ENCODE measurements at places on chromosomes 11 and 22. TPM values are rescaled to one million over a fixed set of nuclear protein-coding genes. Genes with fewer than 3 reads are reported as not detected.
A peak's percentile ranks its signal among the peaks of the same experiment; 100 is the strongest.

- no peak overlapping the region for H3K27ac ChIP-seq
- no peaks in the 10 kb centered on the region for H3K27me3 ChIP-seq
- no peaks in the 10 kb centered on the region for H3K36me3 ChIP-seq
- H3K4me1 ChIP-seq: no peaks in the 10 kb centered on the region
- no peak overlapping the region for H3K4me3 ChIP-seq
These were observed 48.3 kb downstream of the RPUSD4 start for GRCh38 chr11:126163074-126163700.

DNA sequence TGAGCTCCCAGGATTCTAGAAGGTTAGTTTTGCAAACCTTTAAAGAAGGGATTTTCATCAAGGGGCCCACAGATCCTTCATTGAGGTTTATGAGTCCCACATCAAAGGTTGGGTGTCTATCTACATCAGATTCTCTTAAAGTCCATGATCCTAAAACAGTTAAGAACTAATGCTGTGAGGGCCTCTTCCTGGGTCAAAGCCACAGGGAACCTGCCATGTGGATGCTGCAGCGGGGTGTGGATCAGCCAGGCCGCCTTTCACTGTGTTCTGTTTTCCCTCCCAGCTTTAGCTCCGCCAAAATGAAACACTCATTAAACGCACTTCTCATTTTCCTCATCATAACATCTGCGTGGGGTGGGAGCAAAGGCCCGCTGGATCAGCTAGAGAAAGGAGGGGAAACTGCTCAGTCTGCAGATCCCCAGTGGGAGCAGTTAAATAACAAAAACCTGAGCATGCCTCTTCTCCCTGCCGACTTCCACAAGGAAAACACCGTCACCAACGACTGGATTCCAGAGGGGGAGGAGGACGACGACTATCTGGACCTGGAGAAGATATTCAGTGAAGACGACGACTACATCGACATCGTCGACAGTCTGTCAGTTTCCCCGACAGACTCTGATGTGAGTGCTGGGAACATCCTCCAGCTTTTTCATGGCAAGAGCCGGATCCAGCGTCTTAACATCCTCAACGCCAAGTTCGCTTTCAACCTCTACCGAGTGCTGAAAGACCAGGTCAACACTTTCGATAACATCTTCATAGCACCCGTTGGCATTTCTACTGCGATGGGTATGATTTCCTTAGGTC lies 5.3 kb downstream of the SERPIND1 start:
- no peak overlapping the region for H3K27ac ChIP-seq
- no peaks in the 10 kb centered on the region for H3K27me3 ChIP-seq
- DNase-seq: no peak
- H3K36me3 ChIP-seq: no peaks in the 10 kb centered on the region
- H3K4me1 ChIP-seq: no peaks in the 10 kb centered on the region
- H3K4me3 ChIP-seq: no peak overlapping the region

The RIMBP3C gene
- 0.07 TPM for total RNA-seq

DNA sequence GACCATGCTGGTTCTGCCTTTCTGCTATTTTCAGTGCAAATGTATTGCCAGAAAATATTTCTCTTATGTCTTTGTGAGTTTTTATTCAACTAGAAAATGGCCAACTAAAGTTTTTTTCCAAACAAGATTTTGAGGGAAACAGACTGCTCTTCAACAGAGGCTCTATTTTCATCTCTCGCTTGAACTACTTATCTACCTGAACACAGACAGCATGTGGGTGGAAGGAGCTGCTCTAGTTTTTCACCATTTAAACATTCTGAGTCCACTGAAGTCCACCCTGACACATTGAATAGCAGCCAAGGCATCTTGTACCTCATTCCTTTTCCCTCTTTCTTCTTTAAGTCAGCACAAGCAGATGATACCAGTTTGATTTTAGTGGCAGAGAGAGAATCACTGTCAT lies 9.8 kb upstream of the OR9I1 start:
- no peak for DNase-seq
- no peaks in the 10 kb centered on the region for H3K27me3 ChIP-seq
- no peaks in the 10 kb centered on the region for H3K36me3 ChIP-seq
- H3K27ac ChIP-seq: no peak overlapping the region

DNA sequence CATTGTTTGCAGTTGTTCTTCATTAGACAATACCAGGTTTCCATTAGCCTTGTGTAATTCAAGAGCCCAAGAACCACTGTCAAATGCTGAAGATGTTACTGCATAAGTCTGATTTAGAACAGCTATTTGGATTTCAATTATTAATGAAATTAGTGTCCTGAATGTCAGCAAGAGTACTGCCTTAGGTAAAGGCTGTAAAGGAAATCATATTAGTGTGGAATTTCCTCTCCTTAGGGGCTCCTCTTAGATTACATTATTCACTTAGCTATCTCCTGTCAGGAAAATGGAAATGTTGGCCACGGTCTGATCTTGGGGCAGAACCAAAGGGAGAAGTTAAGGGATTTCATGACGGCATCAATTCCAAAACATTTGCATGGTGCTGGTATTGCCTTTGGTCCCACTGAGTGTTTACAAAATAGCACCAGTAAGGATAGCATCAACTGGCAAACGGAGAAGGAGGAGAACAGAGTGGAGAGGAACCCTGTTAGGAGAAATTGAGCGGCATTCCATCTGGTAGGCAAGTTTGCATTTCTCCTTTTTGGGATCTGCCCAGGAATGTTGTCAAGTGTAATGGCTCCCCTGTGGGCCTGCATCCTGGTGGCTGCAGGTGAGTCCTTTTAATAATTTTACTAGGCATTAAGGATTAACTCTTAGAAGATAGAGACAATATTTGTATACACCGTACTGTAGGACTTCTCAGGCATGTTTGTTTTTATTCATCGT lies at the start of gene HTR3B:
TSS of gene HTR3B (plus strand) at position 418 of the 723 bp plus-strand sequence. CDS start at position 556, 138 bp downstream.
- no peak for DNase-seq
- no peak within 1 kb of the TSS for H3K27ac ChIP-seq
- H3K27me3 ChIP-seq: no peaks in the 10 kb centered on the region
- H3K36me3 ChIP-seq: no peaks in the 10 kb centered on the region

The GPR83 gene
- 0.13 TPM for total RNA-seq

DNA sequence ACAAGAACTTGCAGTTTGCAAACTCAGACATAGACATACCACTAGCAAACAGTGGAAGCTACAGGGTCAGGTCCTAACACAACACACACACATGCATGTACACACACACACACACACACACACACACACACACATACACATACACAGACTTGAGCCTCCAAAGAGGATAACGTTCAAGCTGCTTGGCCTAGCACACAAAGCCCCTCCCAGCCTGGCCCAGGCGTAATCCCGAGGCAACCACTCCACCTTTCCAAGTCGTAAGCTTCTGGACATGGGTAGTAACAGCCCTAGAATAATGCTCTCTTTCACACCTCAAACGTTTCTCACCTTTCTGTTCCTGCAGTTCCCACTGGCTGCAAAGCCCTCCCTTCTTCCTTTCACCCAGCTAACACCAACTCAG lies 88.6 kb downstream of the LARGE1 start:
- no peaks in the 10 kb centered on the region for H3K36me3 ChIP-seq
- no peak for DNase-seq
- no peak overlapping the region for H3K27ac ChIP-seq
- H3K27me3 ChIP-seq: no peaks in the 10 kb centered on the region

The MOGAT2 gene
- total RNA-seq: 211 TPM

- H3K4me1 ChIP-seq: no peaks in the 10 kb centered on the region
- no peaks in the 10 kb centered on the region for H3K27me3 ChIP-seq
- no peak overlapping the region for H3K27ac ChIP-seq
- no peaks in the 10 kb centered on the region for H3K36me3 ChIP-seq
These were observed 281.7 kb downstream of the LRRC4C start for GRCh38 chr11:41177791-41178190.

DNA sequence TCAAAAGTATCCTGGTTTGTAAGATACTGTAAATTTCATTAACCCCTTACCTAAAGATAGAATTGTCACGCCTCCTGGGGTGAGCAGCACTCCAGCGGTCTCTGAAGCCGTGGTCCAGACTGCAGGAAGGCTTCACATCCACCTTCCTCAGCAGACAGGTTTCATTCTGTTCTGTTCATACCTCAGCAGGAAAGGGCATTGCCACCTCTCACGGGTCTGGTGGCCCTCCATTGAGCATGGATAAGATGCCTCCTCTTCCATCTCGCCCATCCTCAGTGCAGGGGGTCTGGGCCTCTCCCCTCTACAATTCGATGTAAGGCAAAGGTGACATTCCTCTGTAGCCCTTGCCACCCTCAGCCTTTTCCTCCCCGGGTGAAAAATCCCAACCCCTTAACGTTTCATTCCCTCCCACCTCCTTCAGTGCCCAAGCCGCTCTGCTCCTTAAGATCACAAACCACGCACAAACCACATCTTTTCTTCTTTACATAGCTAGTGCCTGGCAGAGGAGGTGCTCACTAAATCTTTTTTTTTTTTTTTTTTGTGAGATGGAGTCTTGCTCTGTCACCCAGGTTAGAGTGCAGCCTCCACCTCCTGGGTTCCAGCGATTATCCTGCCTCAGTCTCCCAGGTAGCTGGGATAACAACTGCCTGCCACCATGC lies 28.5 kb downstream of the RPUSD4 start:
- H3K27ac ChIP-seq: no peak overlapping the region
- no peak overlapping the region for H3K4me3 ChIP-seq
- DNase-seq: no peak
- H3K27me3 ChIP-seq: no peaks in the 10 kb centered on the region
- no peaks in the 10 kb centered on the region for H3K36me3 ChIP-seq

DNA sequence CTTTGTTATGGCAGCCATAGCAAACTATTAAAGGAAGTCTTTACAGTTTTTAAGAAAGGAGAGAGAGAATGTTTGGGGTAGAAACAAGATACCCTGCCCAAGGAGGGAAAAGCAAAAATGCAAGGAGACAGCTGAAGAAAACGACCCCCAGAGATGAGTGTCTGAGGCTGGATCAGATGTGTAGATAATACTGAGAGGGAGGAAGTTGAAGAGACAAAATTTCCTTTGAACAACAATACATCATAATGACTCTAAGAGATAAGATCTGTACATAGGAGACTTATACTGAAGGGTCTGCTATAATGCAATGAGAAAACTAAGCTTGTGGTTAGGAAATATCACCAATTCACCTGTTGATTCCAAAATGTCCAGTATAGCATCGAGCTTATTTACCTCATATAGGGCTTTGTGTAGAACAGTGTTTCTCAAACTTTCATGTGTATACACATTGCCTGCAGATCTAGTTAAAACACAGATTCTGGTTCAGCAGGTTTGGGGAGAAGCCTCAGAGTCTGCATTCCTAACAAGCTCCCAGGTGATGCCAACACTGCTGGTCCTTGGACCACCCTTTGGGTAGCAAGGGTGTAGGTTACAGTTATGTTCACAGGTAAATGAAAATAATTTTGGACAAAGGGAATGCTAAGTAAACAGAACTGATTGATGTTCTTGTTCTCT lies 5.8 kb upstream of the CEP295 start:
- no peaks in the 10 kb centered on the region for H3K36me3 ChIP-seq
- no peaks in the 10 kb centered on the region for H3K27me3 ChIP-seq
- no peak overlapping the region for H3K4me3 ChIP-seq
- DNase-seq: no peak
- H3K4me1 ChIP-seq: no peaks in the 10 kb centered on the region
- H3K27ac ChIP-seq: no peak overlapping the region

The NCR3LG1 gene
- 9.3 TPM for total RNA-seq

DNA sequence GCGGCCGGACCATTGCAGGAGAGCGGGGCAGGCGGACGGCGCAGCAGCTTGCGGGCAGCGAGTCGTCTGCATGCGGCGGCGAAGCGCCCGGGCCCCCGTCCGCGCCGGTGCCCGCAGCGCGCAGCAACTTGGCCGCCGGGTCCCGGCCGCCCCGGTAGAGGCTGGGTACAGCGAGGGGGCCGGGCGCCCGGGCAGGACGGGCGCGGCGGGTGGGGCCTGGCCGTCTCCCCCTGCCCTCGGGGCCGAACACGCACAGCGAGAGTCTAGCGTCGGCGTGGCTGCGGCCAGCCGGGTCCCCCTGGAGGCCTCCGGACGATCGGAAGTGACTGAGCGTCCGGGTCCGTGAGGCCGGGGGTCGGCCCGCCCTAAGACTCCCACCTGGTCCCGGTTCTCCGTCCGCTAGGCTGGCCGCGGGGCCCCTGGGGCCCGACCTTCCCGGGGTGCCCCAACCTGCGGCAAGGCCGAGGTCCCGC lies 775 bp upstream of the TRABD start:
- H3K4me3 ChIP-seq: peak overlapping the region; percentile 42
- H3K36me3 ChIP-seq: no peaks in the 10 kb centered on the region
- no peaks in the 10 kb centered on the region for H3K27me3 ChIP-seq
- peaks cover 25% of the 10 kb centered on the region for H3K4me1 ChIP-seq

The PHOX2A gene
- total RNA-seq: 0.27 TPM

The CRYBB1 gene
- total RNA-seq: not detected

The MYEOV gene
- 4.5 TPM for total RNA-seq

The C1QTNF6 gene
- 16.7 TPM for total RNA-seq

GRCh38 chr22:42632096-42632495 lies 8.3 kb downstream of the ATP5MGL start:
- H3K4me3 ChIP-seq: no peak overlapping the region
- DNase-seq: no peak
- no peak overlapping the region for H3K27ac ChIP-seq
- peaks cover 9% of the 10 kb centered on the region for H3K36me3 ChIP-seq

- DNase-seq: no peak
- no peaks in the 10 kb centered on the region for H3K27me3 ChIP-seq
- H3K4me3 ChIP-seq: no peak overlapping the region
- no peaks in the 10 kb centered on the region for H3K4me1 ChIP-seq
- no peaks in the 10 kb centered on the region for H3K36me3 ChIP-seq
These were observed 39.1 kb upstream of the SHISAL1 start for GRCh38 chr22:44351685-44352377.

GRCh38 chr11:12009617-12010321 lies 1.3 kb upstream of the DKK3 start:
- no peaks in the 10 kb centered on the region for H3K4me1 ChIP-seq
- no peak overlapping the region for H3K27ac ChIP-seq
- no peak for DNase-seq
- no peak overlapping the region for H3K4me3 ChIP-seq
- H3K27me3 ChIP-seq: peaks cover 32% of the 10 kb centered on the region

- no peak for DNase-seq
- H3K27me3 ChIP-seq: no peaks in the 10 kb centered on the region
- H3K36me3 ChIP-seq: peaks cover 22% of the 10 kb centered on the region
- no peak overlapping the region for H3K27ac ChIP-seq
These were observed 31.1 kb downstream of the SGSM3 start for GRCh38 chr22:40401532-40401931.

The USH1C gene
- 161 TPM for total RNA-seq

The EFEMP2 gene
- total RNA-seq: 9.6 TPM

DNA sequence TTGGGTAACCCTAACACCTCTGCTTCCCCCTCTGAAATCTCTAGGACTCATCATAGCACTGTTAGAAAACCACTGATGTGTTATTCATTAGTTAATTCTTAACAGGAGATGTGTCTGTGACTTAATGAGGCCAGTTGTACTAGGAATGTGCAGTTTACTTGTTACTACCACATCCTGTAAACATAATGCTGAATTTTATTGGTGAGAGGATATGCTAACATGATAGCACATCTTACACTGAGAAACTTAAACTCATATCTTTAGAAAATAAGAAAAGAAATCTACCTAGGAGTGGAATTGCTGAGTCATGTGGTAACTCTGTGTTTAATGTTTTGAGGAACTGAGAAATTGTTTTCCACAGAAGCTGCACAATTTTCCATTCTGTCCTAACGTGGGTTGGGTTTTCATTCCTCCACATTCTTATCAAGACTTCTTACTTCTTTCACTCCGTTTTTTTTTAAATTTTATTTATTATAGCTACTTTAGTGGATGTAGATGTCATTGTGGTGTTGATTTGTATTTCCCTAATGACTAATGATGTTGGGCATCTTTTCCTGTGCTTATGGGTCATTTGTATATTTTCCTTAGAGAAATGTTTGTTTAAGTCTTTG lies 33.7 kb downstream of the RNF121 start:
- no peak overlapping the region for H3K4me3 ChIP-seq
- no peaks in the 10 kb centered on the region for H3K4me1 ChIP-seq
- H3K27me3 ChIP-seq: no peaks in the 10 kb centered on the region
- no peak for DNase-seq
- no peak overlapping the region for H3K27ac ChIP-seq
- no peaks in the 10 kb centered on the region for H3K36me3 ChIP-seq
